Stimulated activated CD8-positive, alpha-beta memory T cell treated with anti-CD3 and anti-CD28 coated beads, Interleukin-4, amount 100 ng/mL, for 24 hours (primary cell): ENCODE measurements at places on chromosomes 1 and 21.

GRCh38 chr1:53462769-53463501, 3.7 kb downstream of the DMRTB1 start:
- DNase-seq = no peak

- DNase-seq = no peak
Measured at GRCh38 chr1:178241057-178241456, 147.2 kb downstream of the RASAL2 start.

DNA sequence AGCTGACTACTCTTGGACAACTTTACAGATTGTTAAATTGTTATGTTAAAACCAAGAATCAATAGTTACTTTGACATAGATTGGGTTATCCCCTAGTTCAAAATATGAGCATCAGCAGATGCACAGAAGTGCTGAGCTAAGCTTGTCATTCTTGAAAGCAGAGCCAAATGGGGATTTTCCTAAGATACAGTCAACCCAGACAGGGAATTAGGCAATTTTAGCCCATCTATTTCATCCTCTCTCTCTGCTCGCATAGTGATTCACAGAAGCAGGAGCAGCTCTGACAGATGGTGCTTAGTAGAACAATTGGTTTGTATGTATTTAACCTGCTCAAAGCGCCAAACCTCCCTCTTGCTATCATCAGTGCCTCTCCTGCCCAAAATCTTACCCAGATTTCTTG, 27.9 kb upstream of the PRRC2C start:
- DNase-seq = no peak

GRCh38 chr21:46060596-46061061, 37.3 kb upstream of the COL6A2 start:
- peak; percentile 31 for DNase-seq

DNA sequence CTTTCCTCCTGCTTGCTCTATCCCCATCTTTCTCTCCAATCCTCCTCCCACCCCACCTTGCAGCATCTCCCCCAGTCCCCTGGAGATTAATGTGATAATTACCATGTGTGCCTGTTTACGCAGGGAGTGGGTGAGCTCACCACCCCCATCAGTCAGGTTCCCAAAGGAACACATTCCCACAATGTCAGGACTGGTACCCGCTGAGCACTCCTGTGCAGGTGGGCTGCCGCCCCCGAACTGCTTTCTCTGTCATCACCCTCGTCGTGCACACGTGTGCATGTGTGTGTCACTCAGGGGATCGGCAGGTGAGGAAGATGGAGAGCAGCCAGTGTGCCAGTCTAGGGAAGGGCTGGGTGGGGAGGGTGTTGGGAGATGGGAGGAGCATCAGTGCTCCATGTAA, 163.4 kb downstream of the CACNA1E start:
- DNase-seq = no peak

- no peak for DNase-seq
Measured at GRCh38 chr1:77057994-77058585, 161.1 kb downstream of the PIGK start.

- no peak for DNase-seq
Measured at GRCh38 chr1:232667778-232668165, 37.8 kb upstream of the SIPA1L2 start.

DNA sequence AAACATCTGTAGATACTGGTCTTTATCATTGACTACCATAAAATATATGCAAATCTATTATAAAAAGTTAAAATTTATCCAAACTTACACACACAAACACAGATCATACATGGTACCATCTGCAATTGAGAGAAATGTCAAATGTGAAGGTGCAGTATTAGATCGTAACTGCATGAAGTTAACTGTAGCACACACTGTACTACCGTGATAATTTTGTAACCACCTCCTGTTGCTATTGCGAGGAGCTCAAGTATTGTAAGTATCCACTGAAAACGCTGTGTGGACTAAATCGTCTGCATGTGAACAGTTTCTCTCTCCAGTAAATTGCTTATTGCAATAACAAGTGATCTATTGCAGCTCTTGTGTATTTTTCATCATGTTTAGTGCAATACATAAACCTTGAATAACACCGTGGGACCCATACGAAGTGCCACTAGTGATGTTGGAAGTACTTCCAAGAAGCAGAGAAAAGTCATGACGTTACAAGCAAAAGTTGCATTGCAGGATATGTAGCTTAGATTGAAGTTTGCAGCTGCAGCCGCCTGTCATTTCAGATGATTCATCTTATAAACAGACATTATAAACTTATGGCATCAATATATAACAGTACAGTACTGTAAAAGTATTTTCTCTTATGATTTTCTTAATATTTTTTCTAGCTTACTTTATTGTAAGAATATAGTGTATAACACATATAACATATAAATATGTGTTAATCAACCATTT, 172.9 kb downstream of the SDCCAG8 start:
- no peak for DNase-seq

DNA sequence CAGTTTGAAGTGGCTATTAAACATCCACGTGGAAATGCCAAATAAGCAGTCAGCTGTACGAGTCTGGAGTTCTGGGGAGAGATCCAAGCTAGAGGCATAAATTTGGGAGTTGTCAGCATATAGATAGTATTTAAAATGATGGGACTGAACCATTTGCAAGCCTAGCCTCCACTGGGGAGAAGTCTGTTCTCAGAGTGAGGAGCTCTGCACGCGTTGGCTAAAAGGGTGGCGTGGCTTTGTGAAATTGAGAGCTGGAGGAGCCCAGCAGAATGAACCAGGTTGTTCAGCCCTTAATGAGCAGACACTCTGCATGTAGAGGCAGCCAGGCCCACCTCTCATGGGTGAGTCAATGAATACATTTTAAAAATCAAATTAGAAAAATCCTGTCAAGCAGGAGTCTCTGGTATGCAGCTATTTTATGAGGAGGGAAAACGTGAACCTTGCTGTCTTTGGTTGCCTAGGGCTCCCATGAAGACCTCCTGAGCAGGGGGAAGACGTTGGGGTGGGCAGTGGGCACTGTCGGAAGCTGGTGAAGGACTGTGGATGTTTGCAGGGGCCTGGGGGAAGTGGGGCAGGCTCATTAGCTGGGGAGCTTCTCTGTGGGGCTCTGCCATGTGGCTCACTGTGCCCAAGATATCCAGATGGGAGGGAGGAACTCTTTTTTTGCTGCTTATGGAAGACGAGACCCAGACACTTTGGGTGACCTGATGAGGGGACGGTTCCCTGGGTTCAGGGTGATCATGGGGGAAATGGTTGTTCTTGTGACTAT, 18.8 kb downstream of the TMCC2 start:
- no peak for DNase-seq

DNA sequence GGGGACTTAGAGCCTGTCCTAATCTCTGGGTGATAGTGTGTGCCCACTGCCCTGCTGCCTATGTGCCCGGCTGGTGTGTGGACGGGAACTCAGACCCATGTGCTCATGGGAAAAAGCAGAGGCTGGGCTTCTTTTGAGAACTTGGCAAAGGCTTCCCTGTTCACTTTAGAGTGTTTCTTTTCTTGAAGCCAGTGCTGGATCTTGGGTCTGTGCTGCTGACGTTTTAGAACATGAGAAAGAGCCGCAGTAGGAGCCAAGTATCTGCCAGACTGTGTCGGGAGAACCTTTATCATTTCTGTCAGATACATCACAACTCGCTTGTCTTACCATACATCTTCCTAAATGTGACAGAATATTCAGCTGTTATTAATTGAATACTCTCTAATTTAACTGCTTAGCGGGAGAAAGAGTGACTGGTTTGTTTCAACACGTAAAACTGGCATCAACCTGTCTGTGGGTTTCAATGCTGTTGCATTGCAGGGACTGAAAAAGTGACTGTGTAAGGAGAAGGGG, 195.2 kb downstream of the PBX1 start:
- DNase-seq = no peak

GRCh38 chr1:101723415-101723814, 273.3 kb downstream of the OLFM3 start:
- DNase-seq = no peak

- DNase-seq = no peak
Measured at GRCh38 chr1:228348708-228349467, 57.7 kb downstream of the TRIM11 start.

GRCh38 chr21:45963232-45963570, 18.4 kb upstream of the COL6A1 start:
- no peak for DNase-seq

DNA sequence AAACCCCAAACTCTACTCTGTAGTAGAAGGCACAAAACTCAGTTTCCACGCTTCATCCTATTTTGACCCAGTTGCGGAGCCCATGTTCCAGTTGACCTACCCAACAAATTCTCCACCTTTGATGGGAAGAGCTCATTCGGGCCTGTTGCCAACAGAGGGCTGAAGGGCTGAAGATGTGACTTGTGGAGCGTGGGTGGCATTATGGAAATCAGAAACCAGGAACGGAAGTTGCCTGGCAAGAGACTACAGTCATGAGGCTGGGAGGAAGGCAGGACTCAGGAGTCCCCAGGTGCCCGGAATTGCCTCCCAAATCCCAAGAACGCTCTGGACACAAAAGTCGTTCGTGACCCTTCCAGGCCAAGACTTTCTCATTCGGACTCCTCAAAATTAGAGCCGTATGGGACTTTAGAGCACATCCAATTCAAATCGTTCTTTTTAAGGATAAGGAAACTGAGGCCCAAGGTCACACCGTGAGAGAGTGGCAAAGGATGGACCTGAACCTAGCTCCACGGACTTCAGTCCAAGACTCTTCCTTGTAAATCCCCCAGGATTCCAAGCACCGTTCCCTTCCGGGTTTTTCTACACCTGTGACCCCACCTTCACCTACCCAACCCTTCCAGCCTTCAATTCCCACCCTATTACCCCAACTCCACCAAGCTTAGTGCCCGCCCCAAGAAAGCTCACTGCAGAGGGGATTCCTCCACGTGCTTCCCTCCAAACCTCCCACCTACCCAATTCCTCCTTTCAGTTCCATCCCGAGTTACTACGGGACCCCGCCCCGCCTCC, 739 bp downstream of the SMG5 start:
- no peak for DNase-seq

- DNase-seq = no peak
Measured at GRCh38 chr1:183757061-183757460, 47.9 kb upstream of the RGL1 start.

- no peak for DNase-seq
Measured at GRCh38 chr1:177286396-177286795, 115.6 kb downstream of the BRINP2 start.

DNA sequence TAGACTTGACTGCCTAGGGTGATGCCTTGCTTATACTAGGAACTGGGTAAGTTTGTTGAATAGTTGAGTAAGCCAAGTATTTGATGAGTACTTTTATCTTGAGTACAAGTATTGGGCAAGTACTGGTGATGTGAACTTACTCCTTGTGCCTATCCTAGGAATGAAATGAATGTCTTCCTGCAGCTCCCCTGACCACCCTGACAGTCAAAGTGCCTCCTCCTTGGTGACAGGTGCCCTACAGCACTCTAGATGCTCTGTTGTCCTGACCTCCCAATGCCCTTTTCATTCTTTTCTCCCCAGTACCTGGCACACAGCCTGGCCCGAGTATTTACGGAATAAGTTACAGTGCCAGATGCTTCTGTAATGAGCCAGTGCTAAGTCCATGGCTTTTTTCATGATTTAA, 25.5 kb downstream of the PCSK9 start:
- no peak for DNase-seq

GRCh38 chr1:107683191-107683657, 281.8 kb downstream of the VAV3 start:
- DNase-seq = no peak

DNA sequence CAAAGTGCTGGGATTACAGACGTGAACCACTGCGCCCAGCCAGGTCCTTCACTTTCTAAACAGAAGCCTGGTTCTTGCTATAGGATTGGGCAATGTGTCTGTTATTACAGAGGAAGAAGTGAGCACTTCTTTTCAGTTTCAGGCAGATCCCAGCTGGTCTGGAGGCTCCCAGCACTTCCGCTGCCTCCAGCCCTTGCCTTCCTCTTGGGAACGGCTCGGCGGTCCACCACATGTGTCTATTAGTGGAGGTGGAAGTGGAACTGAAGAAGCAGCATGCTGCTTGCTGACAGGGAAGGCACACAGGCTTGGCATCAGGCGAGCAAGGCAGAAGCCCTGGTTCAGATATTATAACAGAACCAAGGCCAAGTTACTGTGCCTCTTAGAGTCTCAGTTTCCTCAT, 17.0 kb downstream of the MKNK1 start:
- no peak for DNase-seq

DNA sequence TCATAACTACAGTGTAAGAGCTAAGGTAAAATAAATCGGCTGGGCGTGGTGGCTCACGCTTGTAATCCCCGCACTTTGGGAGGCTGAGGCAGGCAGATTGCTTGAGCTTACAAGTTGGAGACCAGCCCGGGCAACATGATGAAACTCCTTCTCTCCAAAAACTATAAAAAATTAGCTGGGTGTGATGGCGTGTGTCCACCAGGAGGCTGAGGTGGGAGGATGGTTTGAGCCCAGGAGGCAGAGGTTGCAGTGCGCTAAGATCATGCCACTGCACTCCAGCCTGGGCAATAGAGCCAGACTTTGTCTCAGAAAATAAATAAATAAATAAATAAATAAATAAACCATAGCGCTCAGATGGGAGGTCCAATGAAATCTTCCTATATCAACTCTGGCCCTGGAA, 16.7 kb upstream of the FAM110D start:
- DNase-seq = no peak

DNA sequence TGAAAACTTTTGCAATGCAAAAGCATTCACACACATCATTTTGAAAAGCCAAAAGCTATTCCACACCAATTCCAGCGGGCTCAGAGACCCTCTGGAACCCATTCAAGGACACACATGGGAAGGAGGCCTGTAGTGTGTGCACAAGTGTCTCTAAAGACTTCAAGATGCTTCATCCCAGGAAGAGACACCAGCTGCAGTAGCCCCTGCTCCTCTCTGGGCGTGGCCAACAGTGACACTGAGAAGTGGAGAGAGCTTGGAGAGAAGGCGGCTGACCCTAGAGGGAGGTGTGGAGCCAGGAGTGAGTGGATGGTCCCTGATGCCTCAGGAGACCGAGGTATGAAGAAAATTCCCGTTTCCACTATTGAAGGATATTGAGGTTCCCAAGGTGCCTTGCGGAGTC, 14.9 kb upstream of the TNNI1 start:
- no peak for DNase-seq

GRCh38 chr1:52323731-52324130, 42.3 kb downstream of the CC2D1B start:
- no peak for DNase-seq

DNA sequence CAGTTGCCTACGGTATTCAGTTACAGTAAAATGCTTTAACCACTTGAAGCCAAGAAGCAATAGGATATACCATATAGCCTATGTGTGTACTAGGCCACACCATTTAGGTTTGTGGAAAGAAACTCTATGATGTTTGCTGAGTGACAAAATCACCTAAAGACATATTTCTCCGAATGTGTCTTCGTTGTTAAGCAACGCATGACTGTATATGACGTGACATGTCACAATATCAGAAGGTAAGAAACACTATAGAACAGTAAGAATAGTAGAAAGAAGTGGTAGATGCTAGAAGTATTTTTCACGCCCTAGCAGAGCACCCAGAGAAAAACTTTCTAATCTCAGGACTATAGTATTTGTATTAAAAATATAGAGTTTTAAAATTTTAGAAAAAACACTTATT, 1188.2 kb upstream of the B3GALT2 start:
- DNase-seq = no peak

- DNase-seq = peak; percentile 19
Measured at GRCh38 chr1:42784946-42785693, at the start of gene TMEM269. Gene TMEM269, plus strand, starts transcription at chr1:42784991. Its CDS starts 4,903 bp downstream, at chr1:42789894.
